LHCN-M2 (cell line): ENCODE measurements at places on chromosomes 4 and X.

- DNase-seq, result no peak
Observed at GRCh38 chr4:40846532-40846931, 96.8 kb downstream of the NSUN7 start.

DNA sequence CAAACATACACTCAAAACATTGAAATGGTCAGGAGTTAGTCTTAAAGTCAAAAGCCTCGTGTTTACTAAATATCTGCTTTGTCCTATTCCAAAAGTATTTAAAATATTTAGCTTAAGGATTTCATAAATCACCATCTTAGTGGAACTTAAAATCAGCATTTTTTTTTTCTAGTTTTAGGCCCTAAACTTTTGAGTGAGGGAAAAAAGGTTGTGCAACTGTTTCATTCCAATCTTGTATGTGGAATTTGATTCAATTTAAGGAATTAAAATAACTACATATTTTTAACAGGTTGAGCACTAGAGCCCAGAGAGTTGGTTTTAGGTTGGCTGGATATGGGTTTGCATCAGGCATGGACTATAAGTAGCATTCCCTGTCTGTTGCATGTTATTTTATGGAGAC, 35.7 kb upstream of the ANK2 start:
- DNase-seq, result no peak

DNA sequence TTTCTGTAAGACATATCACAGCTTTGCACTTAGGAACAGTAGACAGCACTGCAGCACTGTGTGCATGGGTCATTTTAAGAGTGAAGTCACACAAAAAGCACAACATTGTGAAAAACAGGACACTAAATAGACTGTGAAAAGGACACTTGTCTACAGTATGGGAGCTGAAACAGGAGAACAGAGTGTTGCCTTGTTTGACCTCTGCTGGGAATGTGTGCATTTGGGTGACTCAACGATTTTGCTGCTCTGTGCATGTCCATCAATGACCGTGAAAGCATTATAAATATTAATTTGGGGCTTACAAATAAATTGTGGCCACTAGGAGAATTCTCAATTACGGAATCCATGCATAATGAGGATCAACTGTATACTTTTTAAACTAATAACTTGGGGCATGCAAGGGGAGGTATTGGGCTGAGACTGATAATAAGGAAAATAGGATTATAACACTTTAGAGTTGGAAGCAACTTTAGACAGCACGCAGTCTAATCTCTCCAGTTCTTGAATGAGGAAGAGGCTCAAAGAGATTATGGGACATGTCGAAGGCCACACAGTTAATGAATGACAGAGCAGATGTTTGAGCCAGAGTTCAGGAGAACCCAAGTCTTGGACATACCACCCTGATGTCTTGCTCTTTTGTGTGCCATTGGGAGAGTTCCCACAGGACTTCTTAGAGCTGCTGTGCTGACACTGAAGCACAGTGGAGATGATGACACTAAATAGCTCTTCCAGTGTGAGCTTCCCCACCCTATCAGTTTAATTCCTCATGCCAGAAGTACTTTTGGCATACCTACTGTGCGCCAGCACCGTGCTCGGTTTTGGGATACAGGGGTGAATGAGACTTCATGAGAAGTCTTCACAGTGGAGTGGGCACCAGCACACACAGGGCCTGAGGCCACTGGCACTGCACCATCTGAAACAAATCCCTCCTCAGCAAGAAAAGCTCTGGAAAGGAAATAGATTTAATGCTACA, 79.3 kb downstream of the FRAS1 start:
- DNase-seq, result peak; percentile 36

DNA sequence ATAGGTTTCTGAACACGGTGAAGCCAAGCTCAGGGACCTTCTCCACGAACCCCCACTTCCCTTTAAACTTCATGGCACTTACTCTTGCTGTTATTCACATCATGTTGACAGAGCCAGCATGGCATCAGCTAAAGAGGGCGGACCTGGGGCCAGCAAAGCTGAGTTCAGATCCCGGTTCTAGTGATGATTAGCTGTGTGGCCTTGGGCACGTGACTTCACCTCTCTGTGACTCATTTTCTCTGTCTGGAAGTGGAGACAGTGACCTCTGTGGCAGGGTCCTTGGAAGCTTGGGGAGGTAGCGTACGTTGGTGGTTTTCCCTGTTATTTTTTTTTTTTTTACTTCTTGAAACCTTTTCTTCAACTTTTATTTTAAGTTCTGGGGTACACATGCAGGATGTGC, 13.4 kb downstream of the EVC start:
- DNase-seq, result no peak

- DNase-seq, result no peak
Observed at GRCh38 chrX:145826466-145826865, 8.8 kb downstream of the SLITRK2 start.

- no peak for DNase-seq
Observed at GRCh38 chr4:102497986-102498385, 3.2 kb upstream of the NFKB1 start.

DNA sequence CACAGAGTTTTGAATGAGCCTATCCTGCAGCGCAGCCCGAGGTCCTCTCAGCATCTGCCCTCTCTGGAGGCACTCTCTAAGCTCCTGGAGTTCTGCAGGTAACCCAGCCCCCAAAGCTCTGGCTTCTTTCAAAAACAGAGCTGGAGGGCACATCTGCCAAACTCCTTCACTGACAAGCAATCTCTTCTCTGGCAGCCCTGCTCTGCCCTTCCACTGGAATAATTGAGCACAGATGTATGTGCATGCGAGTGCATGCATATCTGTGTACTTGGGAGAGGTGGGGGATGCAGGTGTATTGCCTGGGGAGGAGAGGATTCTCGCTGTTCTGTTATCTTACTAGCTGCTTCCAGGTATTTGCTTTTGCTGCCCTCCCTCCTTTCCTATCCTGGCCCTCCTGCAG, 22.2 kb upstream of the PLP1 start:
- DNase-seq, result no peak

GRCh38 chrX:150663073-150663472, 30.1 kb upstream of the MTMR1 start:
- DNase-seq, result no peak

DNA sequence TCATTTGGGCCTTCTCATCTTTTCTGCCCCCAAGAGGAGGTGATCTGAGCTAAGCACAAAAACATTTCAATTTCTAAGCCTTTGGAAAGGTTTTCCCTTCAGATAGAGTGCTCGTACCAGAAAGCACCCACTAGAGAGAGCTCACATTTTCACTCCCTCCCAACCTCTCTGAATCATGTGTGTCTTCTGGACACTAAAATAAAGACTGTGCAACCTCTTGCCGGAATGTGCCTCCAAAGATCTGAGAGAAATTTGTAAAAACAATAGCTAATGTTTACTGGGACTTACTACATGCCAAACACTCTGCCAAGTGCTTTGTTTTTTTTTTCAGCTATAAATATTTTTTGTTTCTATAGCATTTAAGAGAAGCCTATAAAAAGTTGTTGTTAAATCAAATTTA, 120.6 kb upstream of the LNX1 start:
- DNase-seq, result no peak

GRCh38 chr4:48683784-48684666, 96.1 kb downstream of the FRYL start:
- no peak for DNase-seq

- no peak for DNase-seq
Observed at GRCh38 chr4:182944484-182945213, 27.5 kb upstream of the DCTD start.

DNA sequence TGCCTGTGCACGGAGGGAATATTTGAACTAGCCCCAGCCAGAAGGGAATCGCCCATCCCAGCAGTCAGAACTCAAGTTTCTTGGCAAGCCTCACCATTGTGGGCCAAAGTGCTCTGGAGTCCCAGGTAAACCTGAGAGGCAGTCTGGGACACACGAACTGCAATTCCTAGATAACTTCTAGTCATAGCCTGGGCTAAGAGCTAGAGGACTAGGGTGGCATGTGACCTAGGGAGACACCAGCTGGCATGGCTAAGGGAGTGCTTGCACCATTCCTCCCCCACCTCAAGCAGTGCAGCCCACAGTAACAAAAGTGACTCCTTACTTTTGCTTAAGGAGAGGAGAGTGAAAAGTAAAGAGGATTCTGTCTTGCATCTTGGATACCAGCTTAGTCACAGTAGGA, 935.2 kb downstream of the DMD start:
- DNase-seq, result no peak

GRCh38 chr4:173934933-173935620, 348.4 kb downstream of the FBXO8 start:
- no peak for DNase-seq

GRCh38 chr4:140695483-140695882, 60.7 kb downstream of the TBC1D9 start:
- no peak for DNase-seq

GRCh38 chrX:77009691-77010090, 437.5 kb upstream of the FGF16 start:
- DNase-seq, result no peak

- no peak for DNase-seq
Observed at GRCh38 chr4:889516-889915, 42.6 kb downstream of the GAK start.

DNA sequence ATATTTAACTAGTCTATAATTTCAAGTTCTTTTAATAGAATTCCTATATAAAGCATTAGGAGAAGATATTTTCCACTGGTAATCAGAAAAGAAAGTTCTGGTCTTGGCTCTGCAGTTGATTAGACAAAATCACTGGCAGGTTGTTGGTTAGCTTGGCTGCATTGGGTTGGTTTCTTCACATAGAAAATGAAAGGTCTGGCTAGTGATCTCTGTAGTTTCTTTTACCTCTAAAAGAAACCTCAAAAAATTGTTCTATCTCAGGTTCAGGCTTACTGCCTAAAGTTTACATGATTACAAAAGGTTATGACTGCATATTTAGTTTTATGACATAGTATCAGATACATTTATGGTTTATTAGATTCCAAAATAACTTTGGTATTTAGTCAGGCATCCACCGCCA, 95.8 kb upstream of the NAP1L5 start:
- no peak for DNase-seq

- no peak for DNase-seq
Observed at GRCh38 chrX:71106427-71106826, at the start of gene CXorf65. CXorf65 (minus strand) TSS chrX:71106740; CDS start chrX:71106556, 184 bp downstream.

- DNase-seq, result no peak
Observed at GRCh38 chr4:185405296-185405999, 8.8 kb downstream of the ANKRD37 start.

DNA sequence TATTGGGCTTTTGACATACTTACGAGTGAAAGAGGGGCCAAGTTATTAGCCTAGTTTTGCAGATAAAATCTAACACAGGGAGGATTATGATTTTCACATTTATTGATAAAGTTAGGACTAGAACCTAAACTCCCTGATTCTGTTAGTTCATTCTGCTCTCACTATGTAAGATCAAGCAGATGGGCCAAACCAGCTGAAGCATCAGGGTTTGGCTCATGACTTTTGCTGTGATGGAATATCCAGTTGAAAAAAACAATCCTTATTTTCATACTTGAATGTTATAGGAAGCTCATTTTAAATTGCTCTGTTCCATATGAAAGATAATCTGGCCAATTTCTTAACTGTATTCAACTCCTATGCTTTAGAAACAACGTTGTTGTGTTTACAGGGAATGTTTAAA, 21.2 kb downstream of the SPRY1 start:
- peak; percentile 37 for DNase-seq

DNA sequence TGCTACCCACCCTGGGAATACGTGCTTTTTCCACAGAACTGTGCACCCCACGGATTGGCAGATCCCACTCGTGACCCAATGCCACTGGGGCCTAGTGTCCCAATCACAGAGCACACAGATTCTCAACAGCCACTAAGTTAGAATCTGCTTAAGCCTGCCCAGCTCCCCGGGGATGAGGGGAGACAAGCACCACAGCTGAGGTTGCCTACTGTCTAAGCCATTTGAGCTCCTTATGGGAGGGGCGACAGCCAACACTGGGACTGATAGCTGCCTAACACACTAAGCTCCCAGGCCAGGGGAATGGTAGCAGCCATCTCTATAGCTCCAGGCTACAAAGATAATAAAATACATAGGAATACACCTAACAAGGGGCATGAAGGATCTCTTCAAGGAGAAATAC, 93.5 kb upstream of the GUCY1A1 start:
- no peak for DNase-seq

DNA sequence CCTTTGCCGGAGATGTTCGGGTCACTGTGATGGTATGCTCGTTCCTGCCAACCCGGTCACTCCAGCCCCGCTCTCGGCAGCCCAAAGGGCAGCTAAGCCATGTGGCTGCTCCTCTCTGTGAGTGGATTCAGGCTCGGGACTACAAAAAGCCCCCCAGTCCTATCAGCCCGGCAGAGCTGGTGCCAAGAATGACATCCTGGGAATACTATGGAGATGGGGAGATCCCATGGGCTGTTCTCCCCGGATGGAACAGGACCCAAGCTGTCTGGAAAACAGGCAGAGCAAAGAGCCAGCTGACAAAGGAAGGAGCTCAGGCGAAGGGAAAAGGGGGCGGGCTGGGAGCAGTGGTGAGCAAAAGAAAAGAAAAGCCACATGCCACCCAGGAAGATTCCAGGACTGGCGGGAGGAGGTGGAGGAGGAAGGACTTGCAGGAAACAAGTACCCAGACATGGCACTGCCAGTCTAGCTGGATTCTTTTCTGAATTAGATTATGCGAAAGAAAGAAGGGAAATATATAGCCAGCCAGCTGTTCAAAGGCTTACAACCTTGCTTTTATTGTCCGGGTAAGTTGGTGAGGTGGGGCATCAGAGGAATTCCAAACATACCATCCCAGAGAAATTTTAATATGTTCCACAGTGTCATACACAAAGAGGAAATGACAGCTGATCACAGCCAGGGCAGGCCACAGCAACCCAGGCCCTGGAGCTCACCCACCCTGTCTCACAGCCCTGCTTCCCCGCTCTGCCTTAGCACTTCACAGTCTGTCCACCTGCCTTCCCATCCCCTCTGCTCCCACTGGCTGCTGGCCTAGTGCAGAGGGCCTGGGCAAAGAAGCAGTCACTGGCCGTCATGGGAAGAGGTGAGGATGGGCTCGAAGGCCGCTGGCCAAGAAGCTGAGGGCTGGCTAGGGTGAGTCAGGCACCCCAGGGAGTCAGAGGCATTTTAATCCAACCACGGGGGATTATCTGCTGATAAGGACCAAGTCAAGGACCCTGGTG, 3.4 kb downstream of the NDP start:
- peak; percentile 84 for DNase-seq

DNA sequence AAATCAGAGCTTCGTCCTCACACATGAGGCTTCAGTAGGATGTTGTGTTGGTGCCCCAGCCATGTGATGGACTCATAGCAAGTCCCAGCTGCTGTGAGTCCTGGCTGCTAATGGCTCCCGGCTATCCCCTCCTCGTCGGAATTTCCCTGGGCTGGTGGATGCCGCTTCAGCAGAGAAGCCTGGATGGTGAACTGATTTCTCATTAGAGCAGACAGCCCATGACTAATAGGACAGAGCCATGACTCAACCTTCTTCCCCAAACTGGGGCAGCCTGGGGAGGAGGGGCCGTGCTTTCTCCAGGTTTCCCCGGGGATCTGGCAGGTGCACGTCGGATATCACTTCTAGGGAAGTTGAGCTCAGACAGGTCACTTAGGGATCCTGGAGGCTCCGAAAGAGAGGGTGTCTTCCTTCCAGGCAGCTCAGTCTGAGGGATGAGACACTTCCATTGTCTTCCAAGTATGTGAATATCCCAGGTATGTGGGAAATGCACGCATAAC, 112.7 kb downstream of the ASMT start:
- peak; percentile 8 for DNase-seq
